ENCODE measurements at places on chromosomes 1 and 21.

GRCh38 chr1:177351361-177352108, 180.8 kb downstream of the BRINP2 start:
- DNase-seq, result no peak

DNA sequence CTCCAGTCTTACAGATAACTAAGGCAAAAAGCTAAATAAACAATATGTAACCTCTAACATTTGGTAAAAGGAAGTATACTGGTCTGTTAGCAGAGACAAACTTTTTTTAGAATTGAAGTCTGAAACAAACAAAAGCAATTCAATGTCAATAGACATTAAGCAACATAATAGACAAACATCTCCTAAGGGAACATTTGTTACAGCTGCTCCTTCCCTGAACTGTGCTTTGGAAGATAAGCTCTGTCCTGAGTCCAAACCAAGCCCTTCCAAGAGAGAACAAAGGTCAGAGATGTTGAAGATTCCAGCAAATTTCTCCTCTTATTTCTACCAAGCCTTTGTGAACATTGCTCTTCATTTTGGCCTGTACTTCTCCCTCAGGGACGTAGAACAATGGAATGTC, 25.3 kb downstream of the FMO2 start:
- DNase-seq, result no peak

GRCh38 chr1:54837002-54837853, 36.1 kb upstream of the TTC22 start:
- DNase-seq, result no peak

- no peak for DNase-seq
These were observed 225.6 kb upstream of the FGGY start for GRCh38 chr1:59071289-59071688.

GRCh38 chr1:232578651-232579195, 51.2 kb downstream of the SIPA1L2 start:
- DNase-seq, result no peak

DNA sequence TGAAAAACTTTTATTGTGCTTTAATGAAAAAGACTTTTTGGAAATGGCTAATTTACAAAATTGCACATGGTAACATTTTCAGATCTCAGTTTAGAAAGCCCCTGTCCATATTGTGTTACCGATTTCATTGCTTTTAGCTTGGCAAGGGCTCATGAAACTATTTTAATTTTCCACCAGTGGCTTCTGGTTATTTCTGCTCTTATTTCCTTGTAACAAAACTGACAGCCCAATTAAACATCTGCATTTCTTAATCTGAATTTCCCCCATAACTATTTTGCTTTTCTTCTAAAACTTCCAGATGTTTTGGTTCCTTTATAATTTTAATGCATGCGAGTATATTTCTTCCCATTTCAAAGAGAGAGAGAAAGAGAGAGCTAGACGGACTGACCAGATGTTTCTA, 264.8 kb downstream of the PTPRC start:
- DNase-seq, result no peak

GRCh38 chr1:203290261-203291089, 14.8 kb upstream of the BTG2 start:
- DNase-seq, result no peak

DNA sequence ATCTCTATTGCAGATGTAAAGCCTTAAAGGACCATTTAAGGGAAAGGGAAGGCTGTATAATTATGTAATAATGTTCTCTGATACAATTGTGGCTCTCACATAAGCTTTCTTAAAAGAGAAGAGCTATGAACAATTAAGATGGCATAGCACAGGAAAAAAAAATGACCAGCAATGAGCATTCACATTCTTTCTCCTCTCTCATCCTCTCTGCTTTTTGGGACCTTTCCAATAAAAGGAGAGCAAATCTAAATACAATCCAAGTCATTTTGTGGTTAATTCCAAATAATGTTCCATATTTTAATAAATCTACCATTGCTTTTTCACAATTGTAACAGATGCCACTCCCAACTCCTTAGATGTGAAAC, 23.5 kb downstream of the SMYD3 start:
- no peak for DNase-seq

DNA sequence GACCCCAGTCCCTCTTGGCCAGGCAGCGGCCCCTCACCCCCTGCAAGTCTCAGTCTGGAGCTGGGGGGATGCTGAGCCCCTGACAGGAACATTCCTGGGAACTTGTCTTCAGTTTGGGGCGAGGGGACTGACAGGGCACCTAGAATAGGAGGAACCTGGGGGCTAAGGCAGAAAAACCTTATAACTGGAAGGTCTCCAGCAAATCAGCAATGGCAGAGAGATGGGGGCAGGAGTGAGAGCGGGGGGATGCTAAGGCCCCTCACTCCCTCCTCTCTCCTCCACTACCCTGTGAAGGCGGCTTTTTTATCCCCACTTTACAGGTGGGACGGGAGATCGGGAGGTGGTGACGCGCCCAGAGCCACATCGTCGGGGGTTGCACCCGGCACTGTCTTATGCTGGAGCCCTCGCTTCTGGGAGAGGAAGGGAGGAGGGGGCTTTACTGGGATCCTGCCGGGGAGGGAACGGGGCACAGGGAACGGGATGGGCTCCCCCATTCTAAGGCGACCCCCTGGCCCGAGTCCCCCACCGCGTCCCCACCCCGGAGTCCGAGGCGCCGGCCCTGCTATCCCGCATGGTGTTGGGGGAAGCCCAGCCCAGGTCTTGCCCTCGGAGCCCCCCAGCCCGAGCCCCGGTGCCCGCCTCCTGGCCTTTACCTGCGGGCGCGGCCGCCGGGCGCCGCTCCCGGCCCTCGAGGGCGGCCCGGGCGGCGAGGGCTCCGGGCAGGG, 456 bp downstream of the COL8A2 start:
- no peak for DNase-seq

DNA sequence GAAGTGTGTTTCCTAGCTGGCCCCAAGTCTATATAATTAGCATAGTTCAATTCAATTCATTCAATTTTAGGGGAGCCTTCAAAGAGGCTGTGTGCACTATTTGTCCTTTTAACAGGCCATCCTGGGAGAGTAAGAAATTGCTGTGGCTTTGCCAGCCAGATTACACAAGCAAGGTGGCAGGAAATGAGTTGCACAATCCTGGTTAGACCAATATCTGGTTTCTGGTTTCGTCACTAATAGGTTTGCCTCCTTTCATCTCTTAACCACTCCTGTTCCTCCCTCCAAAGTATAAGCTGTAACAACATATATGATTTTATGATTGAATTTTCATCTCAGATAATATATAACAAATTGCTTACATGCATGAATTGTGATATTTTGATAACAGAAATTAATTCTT, 84.1 kb upstream of the NEGR1 start:
- no peak for DNase-seq

- DNase-seq, result no peak
These were observed 46.1 kb downstream of the MEGF6 start for GRCh38 chr1:3564921-3565831.

- DNase-seq, result no peak
These were observed 89.6 kb upstream of the PTGFR start for GRCh38 chr1:78401148-78401547.

- DNase-seq, result no peak
These were observed 216.3 kb downstream of the KIF26B start for GRCh38 chr1:245370905-245371581.

GRCh38 chr1:923131-923990, at the start of gene SAMD11:
SAMD11 (plus strand) TSS chr1:923923; CDS start chr1:924432, 509 bp downstream.
- peak; percentile 79 for DNase-seq

DNA sequence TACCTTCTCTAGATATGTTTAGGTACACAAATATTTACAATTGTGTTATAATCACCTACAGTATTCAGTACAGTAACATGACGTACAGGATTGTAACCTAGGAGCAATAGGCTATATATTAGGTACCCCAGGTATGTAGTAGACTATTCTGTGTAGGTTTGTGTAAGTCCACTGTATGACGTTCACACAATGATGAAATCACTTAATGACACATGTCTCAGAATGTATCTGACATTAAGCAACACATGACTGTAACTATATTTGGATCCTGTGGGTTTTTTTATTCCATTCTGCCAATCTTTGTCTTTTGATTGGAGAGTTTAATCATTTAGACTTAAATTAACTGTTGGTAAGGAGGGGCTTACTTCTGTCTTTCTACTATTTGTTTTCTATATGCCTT, 52.1 kb downstream of the STYXL2 start:
- no peak for DNase-seq

GRCh38 chr1:50970509-50970887, 453 bp downstream of the CDKN2C start:
- DNase-seq, result no peak

- DNase-seq, result no peak
These were observed 60.6 kb downstream of the PTPRC start for GRCh38 chr1:198699167-198700015.

DNA sequence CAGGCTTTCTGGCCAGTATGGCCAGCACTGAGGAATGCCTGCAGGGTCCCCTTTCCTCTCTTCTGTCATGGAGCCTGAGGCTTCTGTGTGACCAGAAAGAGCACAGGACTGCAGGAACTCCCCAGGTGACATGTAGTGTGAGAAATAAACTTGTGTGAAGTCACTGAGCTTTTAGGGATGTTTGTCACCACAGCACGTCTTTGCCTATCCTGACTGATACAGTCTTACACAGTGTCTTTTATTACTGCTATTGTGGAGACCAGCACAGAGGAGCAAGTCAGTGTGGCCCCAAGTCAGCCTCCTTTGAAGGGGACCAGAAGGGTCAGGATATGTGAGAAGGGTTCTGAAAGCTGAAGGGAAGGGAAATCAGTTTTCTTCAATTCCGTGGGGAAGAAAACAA, 102.5 kb downstream of the LAMC2 start:
- no peak for DNase-seq

- no peak for DNase-seq
These were observed 27.4 kb downstream of the LAMB3 start for GRCh38 chr1:209624558-209625549.

GRCh38 chr1:226953175-226953800, 13.2 kb downstream of the COQ8A start:
- DNase-seq, result no peak

Data from stromal cell of bone marrow (primary cell).